ENCODE measurements at places on chromosomes 2 and 18. TPM values are rescaled to one million over a fixed set of nuclear protein-coding genes. Genes with fewer than 3 reads are reported as not detected.

Gene AGXT
- polyA plus RNA-seq: 0.12 TPM

- DNase-seq: no peak
These were observed 31.1 kb downstream of the NDUFAF7 start for GRCh38 chr2:37262522-37262921.

DNA sequence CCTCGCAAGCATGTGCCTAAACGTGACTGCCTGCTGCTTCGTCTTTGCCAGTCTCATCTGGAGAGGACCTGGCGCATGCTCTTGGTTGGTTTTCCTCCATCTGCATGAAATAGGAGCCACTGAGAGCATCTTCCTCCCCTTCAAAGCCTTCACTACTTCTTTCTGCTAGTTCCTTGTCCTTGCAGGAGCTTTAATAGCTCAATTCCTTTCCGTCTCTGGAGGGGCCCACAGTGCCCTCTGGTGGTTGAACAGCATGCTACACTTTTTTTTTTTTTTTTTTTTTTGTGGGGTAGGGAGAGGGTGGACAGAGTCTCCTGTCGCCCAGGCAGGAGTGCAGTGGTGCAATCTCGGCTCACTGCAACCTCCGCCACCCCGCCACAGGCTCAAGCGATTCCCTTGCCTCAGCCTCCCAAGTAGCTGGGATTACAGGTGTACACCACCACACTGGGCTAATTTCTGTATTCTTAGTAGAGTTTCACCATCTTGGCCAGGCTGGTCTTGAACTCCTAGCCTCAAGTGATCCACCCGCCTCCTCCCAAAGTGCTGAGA, 59.6 kb downstream of the SP110 start:
- DNase-seq: peak; percentile 22

Gene PIK3C3
- polyA plus RNA-seq: 92.5 TPM

DNA sequence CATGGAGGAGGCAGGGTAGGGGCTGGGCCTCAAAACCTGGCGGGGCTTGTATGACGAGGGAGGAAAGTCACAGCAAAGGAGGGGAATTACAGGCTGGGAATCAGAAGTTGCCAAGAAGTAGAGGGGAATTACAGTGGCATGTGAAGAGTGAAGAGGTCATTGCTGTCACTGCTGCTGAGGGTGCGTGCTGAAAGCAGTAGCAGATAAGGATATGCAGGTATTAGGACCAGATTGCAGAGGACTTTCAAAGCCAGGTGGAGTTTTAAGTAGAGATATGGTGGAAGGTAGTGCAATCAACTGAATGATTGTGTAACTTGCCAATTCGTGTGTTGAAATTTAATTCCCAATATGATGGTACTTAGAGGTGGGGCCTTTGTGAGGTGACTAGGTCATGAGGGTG, 19.4 kb upstream of the LRPPRC start:
- no peak for DNase-seq

Gene DNAJB2
- 62.9 TPM for polyA plus RNA-seq

Gene CYP27C1
- 13.8 TPM for polyA plus RNA-seq

GRCh38 chr2:226608451-226608850, 191.2 kb downstream of the IRS1 start:
- no peak for DNase-seq

DNA sequence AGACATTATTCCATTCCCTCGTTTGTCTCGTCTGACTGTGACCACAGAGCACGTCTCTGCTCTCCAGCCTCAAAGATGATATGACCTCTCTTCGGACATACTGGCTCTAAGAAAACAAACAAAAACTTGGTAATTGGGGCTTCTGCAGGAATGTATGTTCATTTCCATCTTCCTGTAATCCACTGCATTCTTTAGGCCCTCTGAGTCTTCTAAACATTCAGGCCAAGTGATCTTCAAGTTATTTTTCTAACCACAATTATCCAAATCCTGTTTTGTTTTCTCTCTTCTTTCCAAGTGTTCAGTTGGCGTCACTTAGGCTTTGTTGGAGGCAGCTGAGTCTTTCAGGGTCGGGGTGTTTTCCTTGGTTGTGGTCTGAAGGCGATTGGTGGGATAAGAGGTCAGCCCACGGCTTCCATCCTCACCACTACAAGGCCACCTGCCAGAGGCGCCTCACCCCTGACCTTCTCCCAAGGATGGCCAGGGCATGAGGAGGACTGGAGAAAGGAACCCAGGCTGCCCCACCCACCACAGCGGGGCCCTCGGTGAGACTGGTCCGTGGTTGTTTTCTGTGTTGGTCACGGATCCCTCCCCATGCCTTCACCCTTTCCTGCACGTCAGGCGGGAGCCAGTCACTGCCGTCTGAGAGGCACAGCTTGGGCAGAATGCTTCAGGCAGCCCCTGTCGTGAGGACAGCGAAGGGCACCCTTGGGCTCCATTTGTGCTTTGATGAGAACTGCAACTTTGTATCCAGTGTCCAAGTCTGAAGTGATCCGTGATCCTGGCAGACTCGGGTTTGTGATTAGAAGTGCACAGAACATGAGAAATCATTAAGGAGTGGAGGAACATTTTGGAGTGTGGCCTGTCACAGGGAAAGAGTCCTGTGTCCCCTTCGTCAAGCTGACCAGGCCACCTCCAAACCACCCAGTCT, 88.6 kb upstream of the FHL2 start:
- DNase-seq: no peak

DNA sequence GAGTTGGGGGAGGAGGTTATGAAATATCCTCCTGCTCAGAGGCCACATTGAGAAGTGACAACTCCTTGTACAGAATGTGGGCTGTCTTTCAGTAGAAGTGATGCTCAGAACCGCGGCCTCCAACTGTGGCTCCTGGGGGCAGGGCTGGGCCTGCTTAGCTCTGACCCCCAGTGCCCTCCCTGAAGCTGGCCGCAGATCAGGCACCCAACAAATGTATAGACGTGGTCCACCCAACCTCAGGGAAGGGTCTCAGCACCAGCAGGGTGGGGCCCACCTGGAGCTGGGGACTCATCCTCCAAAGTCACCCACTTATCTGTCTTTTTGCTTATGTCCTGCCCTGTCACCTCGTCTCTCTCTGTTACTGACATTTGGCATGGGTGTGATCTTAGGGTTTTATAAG, 11.1 kb upstream of the BIN1 start:
- no peak for DNase-seq

Gene HAAO
- 38.9 TPM for polyA plus RNA-seq

GRCh38 chr2:200756618-200757321, 54.9 kb upstream of the BZW1 start:
- DNase-seq: no peak

DNA sequence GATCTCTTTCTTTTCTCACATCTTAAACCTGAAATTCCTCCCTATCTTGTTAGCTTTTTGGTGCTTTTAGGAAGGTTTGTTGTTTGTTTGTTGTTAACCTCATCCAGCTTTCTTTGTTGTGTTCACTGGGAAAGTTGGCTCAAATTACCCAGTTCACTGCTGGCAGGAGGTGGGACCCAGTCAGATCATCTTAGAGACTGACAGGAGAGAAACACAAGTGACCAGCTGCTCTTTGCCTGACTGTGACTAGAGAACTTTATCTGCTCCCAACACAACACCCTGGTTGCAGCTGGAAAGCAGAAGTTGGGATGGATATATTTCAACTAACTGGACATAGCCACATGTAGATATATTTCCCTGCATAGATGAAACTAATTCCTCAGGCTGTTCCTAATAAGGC, 10.0 kb downstream of the MAPK4 start:
- no peak for DNase-seq

Gene SPATA3
- polyA plus RNA-seq: not detected

Gene DNER
- 67.2 TPM for polyA plus RNA-seq

Gene ANKRD30BL
- polyA plus RNA-seq: 0.85 TPM

GRCh38 chr18:24762511-24762910, 302.1 kb downstream of the HRH4 start:
- DNase-seq: no peak

Gene HOXD4
- polyA plus RNA-seq: 60.4 TPM

Gene RBM43
- polyA plus RNA-seq: 15.8 TPM

DNA sequence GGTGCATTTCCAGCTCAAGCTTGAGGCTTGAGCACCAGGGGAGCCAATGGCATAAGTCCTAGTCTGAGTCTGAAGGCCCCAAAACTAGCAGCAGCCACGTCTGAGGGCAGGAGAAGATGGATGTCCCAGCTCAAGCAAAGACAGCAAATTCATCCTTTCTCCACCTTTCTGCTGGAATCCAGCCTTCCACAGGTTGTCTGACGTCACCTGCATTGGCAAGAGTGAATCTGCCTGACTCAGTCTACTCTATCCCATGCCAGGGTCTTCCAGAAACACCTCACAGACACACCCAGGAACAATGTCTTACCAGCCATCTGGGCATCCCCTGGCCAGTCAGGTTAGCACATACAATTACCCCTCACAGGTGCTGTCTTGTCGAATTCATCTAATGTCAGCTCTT, 76.2 kb upstream of the SOX11 start:
- DNase-seq: no peak

Gene ASB18
- 0.15 TPM for polyA plus RNA-seq

Gene GYPC
- 55.8 TPM for polyA plus RNA-seq

Gene UGT1A4
- polyA plus RNA-seq: not detected

Gene LOXHD1
- polyA plus RNA-seq: 1.4 TPM

GRCh38 chr2:20104900-20105545, 53.6 kb upstream of the LAPTM4A start:
- DNase-seq: no peak

GRCh38 chr2:237122214-237122666, 36.6 kb downstream of the COPS8 start:
- DNase-seq: peak; percentile 15

Gene ABCB11
- polyA plus RNA-seq: 0.10 TPM

GRCh38 chr2:150643114-150643725, 155.8 kb upstream of the RND3 start:
- DNase-seq: no peak

GRCh38 chr2:152796941-152797340, 78.5 kb downstream of the ARL6IP6 start:
- no peak for DNase-seq

Gene TPRKB
- 78.6 TPM for polyA plus RNA-seq

GRCh38 chr2:100143286-100143685, 896 bp upstream of the AFF3 start:
- DNase-seq: no peak

GRCh38 chr18:13725566-13726231, 659 bp downstream of the FAM210A start:
- DNase-seq: peak; percentile 11

- peak; percentile 50 for DNase-seq
These were observed 130.4 kb downstream of the COL4A4 start for GRCh38 chr2:227033471-227034148.

DNA sequence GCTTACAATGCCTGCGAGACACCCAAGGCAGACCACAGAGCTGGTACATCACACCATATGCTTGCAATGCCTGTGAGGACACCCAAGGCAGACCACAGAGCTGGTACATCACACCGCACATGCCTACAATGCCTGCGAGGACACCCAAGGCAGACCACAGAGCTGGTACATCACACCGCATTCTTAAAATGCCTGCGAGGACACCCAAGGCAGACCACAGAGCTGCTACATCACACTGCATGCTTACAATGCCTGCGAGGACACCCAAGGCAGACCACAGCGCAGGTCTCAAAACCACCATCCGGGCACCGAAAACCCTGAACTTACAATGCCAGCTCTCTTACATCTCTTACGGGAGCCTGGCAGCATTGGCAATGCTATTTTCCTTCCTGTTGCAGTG, 799.6 kb downstream of the GALR1 start:
- DNase-seq: no peak

DNA sequence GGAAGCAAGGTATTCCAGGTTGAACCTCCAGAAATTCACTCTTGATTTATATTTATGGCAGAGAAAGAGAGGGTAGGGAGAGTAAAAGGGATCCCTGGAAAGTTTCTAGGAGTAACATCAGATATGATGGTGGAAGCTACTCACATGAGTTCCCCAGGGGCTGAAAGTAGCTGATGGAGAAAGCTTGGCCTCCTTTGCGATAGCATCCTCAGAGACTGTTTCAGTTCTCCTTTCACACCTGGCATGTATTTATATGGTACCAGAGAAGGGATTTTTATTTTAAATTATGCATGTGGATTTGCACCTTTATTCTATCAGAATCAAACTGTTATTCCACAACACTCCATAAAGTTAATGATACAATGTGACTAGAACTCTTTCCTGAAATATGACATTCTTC, 126.3 kb upstream of the OSR1 start:
- no peak for DNase-seq

Gene LYG1
- polyA plus RNA-seq: 4.2 TPM

GRCh38 chr2:160574468-160575140, 81.0 kb upstream of the RBMS1 start:
- DNase-seq: no peak

- DNase-seq: no peak
These were observed 152.4 kb downstream of the MGAT5 start for GRCh38 chr2:134406311-134406710.

- no peak for DNase-seq
These were observed 112.3 kb downstream of the RAB3GAP1 start for GRCh38 chr2:135164431-135164830.

DNA sequence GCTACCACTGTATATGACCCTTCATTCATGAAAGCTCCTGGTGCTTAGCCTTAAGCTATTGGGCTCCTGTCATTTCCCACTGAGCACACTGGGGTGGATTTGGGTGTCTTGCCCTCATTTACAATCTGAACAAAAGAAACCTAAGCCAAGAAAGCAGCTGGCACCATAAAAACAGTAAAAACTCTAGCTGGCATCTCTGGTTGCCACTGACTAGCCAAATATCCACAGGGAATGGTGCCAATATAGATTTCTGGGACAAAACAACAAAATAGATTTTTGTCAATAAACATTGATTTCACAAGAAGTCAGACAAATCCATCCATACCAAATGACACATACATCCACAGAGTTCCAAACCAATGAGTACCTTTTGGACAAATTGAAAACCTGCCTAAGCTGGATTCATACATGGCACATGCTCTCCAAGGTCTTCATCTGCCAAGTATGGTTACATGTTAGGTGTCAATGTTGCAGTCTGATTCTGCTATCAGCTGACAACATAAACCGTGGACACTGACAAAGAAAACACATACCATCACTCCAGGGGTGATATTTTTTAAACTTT, 1081.5 kb upstream of the ZEB2 start:
- no peak for DNase-seq

DNA sequence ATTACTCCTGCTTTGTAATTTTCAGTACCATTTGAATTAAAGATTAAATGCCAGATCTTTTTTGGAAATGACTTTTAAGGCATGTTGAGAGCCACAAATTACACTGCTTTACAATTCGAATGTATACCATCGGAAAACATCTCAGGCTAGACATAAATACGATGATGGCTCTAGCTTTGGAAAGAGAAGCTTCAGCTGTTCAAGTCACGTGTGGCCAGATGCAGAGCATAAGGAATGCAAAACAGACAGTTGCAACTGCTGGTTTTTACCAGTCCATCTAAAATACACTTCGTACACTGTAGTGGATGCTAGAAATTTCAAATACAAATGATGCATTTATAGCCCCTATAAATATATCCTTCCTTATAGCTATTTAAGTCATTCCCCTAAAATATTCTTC, 8.0 kb downstream of the ZNF516 start:
- no peak for DNase-seq

Gene TFCP2L1
- polyA plus RNA-seq: 68.0 TPM

DNA sequence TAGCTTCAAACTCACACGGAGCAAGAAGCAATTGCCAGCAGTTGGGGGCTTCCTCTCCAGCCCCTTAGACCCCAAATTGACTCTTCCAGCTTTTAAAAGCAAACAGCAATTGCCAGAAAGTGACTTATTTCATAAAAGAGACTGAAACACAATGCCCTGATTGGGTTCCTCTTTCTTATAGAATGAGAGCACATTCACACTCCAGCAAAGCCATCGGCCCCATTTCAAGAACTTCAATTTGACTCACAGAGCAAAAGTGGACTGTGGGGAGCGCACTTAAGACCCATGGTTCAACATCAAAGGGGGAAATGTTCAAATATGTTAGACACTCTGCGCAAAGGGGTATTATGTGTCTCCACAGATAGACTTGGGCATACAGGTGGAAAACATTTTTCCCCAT, 484.7 kb downstream of the BCL11A start:
- DNase-seq: no peak

Data from left kidney (tissue), 8 donors.